ENCODE measurements at places on chromosomes 7 and 10.

DNA sequence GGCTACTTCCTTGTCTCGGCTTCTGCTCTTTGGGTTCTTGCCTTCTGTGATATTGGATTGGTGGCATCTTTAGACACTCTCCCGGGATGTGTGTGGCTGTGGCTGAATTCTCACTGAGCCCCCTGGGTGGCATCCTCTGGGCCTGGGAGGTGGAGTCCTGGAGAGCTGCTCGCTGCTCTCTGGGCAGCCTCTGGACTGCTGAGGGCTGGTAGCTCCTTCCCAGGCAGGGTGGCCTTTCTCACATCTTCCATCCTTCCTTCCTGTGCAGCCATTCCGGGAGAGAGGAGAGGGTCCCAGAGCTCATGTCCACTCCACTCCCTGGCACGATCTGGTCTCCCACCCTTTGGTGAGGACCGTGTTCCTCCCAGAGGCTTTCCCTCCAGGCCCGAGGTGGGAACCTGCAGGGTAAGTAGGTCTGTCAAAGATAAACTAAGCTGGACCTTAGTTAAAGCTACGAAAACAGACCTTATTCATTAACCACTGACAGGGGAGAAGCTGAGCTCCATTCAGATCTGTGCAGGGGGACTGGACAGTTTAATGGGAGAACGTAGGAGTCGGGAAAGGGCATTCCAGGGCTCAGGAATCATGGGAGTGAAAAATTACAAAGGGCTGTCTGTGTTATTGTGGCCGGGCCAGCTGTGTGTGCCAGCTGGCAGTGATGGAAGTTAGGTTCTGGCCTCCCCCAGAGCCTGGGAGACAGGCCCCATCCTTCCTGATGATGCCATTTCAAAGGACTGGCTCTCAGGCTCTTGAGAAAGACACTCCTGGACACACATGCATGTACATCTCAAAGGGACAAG, 8.7 kb downstream of the ATP6V0E2 start:
- DNase-seq, result no peak

- DNase-seq, result no peak
These were observed 472 bp downstream of the SFRP4 start for GRCh38 chr7:37916017-37916672.

- no peak for DNase-seq
These were observed 33.9 kb downstream of the FAM107B start for GRCh38 chr10:14740684-14741247.

DNA sequence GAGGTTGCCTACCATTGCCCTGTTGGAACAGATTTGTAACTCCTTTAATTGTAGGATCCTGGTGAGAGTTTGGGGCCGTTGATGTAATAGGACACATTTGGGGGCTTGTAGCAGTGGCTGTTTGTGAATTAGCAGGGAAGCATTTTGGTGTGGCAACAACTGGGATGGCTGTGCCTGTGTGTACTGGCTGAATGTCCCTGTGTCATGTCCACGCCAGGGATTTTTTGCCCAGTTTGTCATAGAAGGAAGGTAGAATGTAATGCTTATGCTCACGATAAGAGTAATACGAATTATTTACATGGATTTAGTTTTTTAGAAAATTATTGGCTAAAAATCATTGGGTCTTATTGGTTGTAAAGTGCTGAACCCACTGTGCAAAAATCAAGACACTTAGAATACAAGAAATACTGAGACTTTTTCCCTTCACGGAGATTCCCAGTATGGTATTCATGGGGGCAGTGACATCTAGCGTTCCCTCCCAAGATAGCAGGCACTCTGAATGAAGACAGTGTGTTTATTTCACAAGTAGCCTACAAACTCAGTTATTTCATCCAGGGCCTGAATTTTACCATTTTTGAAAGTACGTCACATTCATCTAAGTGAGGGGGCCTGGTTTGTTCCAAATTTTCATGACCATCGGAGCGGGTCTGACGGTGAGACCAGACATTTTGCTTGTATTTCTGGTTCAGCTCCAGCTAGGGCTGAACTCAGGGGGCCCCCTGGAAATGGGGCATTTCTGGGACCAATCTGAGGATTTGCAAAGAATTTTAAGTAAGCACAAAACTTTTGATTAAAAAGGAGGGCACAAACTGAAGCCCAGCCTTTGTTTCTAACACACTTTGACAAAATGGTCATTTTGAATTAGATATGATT, 74.7 kb downstream of the CACNB2 start:
- DNase-seq, result no peak

GRCh38 chr10:22742678-22743077, 28.3 kb upstream of the PIP4K2A start:
- no peak for DNase-seq

DNA sequence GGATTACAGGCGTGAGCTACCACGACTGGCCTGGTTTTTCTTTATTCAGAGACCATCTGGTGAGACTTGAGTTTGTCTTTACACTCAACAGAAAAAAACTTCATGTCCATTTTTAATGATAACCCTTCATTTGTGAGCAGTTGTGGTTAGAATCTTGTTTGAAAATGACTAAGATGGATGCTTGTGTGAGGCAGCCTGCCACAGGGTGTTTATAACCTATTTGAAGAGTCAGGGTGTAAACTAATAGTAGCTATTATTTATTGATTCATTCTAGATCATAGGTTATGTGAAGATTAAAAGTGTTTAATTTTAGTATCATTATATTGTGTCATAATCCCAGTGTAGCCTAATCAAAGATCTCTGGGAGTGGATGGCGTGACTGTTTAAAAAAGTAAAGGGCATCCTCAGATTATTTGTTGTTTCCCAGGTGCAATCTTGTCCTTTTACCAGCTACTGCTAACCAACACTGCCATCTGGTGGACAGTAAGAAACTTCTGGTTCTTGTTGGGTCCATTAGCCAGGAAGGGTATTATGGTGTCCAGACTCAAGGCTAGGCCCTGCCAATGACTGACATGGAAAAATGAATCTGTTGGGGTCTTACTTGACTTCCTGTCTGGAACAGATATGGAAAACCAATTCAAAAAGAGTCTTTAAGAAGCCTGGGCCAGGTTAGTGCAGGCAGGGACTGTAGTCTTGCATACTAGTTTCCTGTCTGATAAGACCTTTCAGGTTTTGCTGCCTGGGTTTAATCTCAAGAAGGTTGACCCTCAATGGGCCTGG, 24.9 kb downstream of the NRBF2 start:
- DNase-seq, result peak; percentile 31

All from activated CD4-positive, alpha-beta T cell treated with anti-CD3 and anti-CD28 coated beads for 24 hours (primary cell).